ENCODE measurements at places on chromosomes 1 and 21.

DNA sequence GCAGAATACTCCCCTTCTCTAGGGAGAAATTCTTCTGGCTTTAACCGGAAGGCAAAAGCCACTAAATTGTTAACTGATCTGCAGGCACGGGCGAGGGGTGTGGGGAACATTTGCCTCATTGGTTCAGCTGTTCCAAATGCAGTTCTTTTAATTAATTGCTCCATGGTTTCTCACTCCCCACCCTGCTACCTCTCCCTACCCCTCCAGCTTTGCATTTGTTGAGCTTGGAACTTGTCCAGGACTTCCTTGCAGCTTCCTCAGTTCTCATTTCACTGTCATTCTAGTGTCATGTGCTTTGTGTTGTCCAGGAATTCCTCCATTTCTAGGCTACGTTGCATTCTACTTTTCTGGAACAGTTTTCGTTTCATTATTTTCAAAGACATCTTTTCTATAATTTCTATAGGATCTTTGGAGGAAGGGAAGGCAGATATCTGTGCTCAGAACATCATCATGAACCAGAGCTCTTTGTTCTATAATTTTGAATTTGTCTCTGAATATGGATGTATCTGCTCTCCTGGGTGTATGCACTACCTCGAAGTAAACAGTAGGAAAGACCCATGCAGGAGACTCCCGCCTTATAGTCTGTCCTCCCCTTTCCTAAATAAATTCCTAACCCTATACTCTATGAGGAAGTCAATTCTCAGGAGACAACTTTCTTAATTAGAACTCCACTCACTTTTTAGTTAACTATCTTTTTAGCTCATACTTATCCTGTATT is 132.4 kb upstream of the LMO4 start:
- no peak for DNase-seq

GRCh38 chr21:44510508-44511218 is 29.3 kb downstream of the KRTAP10-1 start:
- DNase-seq, result peak; percentile 72

GRCh38 chr1:83849191-83850061 is 149.5 kb downstream of the TTLL7 start:
- no peak for DNase-seq

GRCh38 chr1:207565546-207566468 is 69.8 kb downstream of the CR1 start:
- peak; percentile 3 for DNase-seq

- no peak for DNase-seq
These were observed 138.8 kb upstream of the TNR start for GRCh38 chr1:175882192-175882591.

DNA sequence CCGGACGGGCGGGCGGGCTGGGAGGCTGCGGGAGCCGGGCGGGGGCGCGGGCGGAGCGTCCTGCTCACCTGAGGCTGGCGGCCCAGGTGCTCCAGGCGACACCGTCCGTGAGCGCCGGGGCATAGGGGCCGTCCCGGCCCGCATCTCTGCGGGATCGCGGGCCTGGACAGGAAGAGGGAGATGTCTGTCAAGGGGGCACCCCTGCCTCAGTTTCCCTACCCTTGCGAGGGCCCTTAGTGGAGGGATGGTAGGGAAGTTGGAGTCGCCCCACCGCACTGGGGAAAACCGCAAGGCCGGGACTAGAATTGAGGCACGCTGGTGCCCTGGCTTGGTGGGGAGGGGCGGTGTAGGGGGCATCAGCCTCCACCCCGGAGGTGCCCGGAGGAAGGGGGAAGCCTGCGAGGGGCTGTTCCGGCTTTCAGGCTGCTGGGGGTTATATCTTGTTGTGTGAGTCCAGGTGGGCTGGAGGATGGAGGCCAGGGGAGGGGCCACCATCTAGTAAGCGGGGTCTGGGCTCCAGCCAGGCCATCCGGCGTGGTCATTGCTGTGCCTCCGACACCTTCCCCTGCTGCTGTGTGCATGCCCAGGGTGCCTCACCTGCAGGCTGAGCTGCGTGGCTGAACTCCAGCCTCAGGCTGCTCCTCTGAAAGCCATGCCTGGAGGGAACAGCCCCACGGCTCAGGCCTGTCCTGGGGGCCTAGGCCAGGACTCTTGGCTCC is 580 bp downstream of the VWA1 start:
- DNase-seq, result no peak

GRCh38 chr1:232130815-232131480 is 499.0 kb downstream of the SIPA1L2 start:
- DNase-seq, result no peak

DNA sequence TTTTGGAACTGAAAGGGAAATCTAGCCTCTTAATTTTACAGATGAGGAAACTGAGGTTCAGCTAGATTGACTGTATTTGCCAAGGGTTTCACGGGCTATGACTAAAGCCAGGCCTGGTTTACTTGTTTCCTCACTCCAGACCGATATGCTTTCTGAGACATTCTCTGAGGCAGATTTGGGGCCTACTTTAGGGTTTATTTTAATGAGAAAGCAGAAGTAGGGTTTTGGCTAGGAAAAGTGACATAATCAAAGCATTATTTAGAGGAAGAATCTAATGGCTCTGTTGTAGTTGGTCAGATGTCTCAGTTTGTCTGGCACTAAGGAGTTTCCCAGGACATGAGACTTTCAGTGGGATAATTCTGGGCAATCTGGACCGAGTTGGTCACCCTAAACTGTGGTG is 1.5 kb upstream of the RPTN start:
- no peak for DNase-seq

All from CD4-positive, alpha-beta T cell treated with Interferon gamma for 1 hour (primary cell).